Activated CD8-positive, alpha-beta memory T cell treated with anti-CD3 and anti-CD28 coated beads, Interleukin-2, amount 50 U/mL, for 48 hours (primary cell): ENCODE measurements at places on chromosomes 11 and 22.

DNA sequence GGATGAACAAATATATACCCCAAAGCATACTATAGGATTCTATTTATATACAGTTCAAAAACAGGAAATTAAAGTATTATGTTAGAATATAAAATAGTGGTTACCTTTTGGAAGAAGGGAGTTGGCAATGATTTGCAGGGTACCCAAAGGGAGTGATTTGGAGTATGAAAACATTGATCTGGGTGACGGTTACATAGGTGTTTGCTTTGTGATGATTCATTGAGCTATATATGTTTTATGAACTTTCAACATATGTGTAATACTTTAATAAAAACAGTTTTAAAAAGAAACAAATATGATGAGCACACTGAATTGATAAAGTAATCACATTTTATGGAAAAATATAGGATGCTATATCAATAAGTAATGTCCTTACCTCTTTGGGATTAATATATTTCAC is 36.0 kb downstream of the C11orf65 start:
- no peak for DNase-seq

DNA sequence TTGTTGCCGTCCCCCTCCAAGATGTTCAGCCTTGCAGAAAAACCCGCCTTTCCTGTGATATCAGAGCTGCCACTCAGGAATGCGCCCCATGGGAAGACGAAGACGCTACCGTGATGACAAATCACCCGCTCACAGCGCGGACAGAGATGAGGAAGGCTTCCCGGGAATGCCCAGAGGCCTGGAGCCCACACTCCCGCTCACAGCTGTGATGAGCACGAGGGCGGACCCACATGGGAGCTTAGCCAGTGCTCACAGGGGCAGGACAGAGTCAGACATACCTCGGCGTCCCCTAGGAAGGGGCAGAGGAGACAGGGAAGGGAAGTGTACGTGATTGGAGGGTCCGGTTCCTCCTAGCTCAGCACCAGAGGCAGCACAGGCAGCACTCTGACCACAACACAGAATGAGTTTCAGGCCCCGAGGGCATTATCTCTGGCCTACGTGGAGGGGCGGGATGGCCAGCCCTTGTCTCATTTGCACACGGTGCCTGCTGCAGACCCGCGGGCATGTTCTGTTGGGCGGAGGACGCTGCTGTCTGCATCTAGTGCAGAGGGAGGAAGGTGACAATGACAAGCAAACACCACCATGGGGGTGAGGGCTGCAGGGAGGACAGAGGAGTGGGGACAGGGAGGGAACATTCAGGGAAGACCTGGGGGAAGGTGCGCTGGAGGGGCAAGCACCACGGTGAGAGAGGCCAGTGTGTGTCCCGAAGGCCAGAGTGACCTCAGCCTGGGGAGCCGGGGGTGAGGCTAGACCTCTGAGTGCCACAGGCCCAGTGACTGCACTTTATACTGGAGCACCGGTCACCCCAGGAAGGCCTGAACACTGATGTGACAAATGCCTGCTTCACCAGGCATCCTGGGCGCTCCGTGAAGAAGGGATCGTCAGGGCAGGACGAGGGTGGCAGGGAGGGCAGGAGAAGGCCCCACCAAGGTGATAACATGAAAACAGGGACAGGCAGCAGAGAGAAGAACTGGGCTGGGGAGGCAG is 79.6 kb downstream of the CELSR1 start:
- no peak for DNase-seq

DNA sequence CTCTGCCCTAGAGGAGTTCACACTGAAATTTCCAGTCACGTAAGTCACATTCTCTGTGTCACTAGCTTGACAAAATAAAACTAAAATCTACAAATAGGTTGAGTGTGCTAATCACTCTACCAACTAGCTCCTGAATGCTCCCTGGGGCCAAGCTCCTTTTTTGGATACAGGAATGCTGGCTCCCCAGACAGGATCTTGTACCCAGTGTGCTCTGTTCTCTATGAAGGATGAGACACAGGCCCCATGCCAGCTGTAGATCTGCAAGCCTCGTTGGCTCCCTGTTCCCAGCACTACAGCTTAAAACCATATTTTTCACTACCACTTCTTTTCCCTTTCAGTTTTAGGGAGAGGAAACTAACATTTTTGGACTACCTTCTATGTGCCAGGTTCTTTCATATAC is 3.7 kb upstream of the IPO7 start:
- DNase-seq, result no peak

DNA sequence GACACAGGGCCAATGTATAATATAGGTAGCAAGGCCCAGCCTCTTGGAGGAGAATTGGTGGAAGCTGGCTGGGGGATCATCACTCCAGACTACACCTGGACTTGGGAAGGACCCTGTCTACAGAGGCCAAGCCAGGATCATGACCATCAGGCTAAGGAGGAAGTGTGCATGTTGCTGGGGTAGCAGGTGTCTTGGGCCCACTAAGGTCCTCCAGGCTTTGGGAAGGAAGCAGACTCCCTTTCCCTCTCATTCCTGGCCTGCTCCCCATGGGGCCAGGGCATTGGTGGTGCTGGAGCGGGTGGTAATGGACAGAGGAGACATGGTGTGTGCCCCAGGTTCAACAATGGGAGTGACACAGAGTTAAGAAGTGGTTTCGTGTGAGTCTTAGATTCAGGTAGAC is 16.0 kb upstream of the TUB start:
- peak; percentile 36 for DNase-seq

DNA sequence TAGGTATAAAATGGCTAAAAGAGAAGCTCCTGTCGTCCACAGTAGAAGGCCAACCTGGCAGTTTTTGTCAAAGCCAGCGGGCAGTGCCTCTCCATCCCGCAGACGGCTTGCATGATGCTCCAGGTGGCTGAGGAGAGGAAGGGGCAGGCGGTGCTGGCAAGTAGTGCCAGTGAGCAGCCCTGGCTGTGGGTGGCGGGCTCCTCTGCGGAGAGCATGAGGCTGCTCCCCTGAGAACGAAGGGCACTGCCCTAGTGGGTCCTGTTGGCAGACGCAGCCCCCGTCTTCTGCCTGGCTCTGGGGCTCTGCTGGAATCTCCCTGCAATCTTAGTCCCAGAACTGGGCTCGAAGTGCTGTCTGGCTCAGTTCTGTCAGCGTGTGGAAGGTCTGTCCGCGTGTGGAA is 50.9 kb downstream of the SBF1 start:
- DNase-seq, result no peak

- DNase-seq, result no peak
These were observed 46.7 kb downstream of the C22orf42 start for GRCh38 chr22:32112380-32112779.

GRCh38 chr11:63986156-63986931 is at the start of gene OTUB1:
OTUB1 (plus strand) TSS chr11:63986438; CDS start chr11:63986457, 19 bp downstream.
- peak; percentile 91 for DNase-seq

DNA sequence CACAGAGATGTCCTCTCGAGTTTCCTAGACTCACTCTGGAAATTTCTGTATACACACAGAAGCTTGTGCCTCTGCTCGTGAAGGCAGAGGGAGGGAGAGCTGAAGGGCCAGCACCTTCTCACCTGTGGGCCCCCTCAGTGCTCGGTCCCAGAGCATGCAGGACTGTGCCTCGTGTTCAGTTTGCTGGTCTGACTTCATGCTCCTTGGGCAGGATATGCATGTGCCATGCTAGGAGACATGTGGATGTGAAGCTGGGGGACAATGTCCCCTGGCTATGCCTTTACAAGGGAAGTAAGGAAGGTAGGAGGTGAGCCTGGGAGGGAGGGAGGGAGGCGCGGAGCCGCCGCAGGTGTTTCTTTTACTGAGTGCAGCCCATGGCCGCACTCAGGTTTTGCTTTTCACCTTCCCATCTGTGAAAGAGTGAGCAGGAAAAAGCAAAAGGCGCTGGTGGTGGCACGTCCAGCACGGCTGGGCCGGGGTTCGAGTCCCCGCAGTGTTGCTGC is 22.6 kb downstream of the NEAT1 start:
- peak; percentile 52 for DNase-seq

DNA sequence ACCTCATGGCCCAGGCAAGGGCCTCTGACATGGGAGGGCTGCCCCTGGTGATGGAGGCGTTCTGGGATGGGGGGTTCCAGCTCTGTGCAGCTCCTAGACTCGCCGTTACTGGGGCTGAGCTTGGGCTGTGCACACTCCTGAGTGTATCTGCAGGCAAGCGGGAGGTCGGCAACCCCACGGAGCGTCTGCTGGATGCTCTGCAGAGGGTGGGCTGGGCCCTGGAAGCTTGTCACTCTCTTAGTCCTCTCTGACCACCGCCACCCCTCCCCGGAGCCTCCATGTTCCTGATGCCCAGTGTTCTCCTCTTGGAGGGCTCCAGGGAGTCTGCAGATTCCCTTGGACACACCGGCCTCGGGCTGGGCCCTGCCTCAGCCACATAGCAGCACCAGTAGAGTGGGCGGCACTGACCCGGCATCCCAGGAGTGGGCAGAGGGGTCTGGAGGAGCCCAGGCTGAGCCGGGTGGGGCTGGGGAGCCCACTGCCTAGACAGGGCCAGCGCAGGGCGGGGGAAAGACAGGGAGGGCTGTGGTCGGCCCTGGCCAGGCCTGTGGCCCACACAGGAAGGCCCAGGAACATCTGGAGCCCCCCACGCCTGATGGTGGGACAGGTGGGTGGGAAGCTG is 20.6 kb upstream of the MUC5B start:
- DNase-seq, result no peak

DNA sequence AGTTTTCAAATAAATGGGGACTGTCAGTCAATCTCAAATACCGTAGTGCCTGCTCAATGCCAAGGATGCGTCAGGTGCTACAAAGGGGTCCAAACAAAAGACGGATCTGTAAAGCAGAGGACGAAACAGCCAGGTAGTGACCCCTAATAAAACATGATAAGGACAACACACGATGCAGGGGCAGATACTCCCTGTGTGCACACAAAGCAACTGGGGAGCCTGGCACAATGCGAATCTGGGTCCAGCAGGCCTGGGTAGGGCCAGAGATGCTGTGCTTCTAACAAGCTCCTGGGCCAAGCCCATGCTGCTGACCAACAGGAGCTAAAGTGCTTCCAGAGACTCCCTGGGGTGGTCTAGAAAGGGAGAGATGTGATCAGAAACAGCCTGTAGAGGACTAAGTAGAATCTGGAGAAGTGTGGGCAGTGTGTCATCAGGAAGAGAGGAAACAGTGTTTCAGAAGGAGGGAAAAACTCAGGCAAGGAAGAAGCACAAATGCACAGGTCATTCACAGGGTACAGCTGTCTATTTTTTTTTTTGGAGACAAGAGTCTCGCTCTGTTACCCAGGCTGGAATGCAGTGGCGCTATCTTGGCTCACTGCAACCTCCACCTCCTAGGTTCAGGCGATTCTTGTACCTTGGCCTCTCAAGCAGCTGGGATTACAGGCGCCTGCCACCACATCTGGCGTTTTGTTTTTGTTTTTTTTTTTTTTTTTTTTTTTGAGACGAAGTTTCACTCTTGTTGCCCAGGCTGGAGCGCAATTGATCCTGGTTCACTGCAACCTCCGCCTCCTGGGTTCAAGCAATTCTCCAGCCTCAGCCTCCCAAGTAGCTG is 74.5 kb downstream of the MICAL3 start:
- no peak for DNase-seq

DNA sequence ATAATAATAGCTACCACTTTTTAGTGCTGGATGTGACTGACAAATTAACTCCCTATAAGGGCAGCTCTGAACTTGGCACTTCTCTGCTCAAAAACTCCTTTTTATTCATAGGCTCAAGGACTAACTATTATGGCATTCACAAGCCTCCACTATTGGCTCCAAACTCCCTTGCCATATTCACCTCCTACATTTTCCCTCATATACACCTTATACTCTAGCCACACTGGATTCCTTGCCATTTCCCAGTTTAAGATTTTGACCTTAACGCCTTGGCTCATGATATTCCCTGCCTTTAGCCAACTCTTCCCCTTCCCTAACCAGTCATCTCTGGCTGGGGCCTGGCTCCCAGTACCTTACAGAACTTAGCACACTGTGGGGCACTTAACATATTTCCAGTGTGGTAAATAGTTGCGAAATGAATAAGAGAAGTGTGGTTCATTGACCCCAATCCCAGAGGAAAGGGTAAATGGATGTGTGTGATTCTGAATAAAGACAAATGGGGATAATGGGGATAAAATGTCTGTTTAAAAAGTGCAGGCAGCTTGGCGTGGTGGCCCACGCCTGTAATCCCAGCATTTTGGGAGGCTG is 40.0 kb upstream of the SORL1 start:
- DNase-seq, result no peak

GRCh38 chr11:43937434-43938411 is 4.7 kb upstream of the C11orf96 start:
- no peak for DNase-seq

GRCh38 chr11:102138670-102139069 is 28.4 kb downstream of the YAP1 start:
- DNase-seq, result no peak

DNA sequence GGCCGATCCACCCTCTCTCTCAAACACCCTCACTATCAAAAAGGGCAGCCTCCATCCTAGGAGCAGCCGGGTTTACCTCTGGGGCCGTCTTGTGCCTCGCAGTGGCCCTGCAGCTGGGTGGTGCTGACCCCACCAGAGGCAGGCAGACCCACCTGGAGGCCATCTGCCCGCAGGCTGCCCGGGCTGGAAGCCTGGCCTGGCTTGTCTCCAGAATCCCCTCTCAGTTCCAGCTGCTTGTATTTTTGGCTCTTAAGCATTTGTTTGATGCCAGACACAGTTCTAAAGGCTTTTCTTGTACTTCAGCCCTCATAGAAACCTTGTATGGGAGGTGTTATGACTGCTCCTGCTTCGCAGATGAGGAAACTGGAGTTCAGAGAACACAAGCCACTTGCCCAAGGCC is 4.2 kb upstream of the NFAM1 start:
- DNase-seq, result no peak

DNA sequence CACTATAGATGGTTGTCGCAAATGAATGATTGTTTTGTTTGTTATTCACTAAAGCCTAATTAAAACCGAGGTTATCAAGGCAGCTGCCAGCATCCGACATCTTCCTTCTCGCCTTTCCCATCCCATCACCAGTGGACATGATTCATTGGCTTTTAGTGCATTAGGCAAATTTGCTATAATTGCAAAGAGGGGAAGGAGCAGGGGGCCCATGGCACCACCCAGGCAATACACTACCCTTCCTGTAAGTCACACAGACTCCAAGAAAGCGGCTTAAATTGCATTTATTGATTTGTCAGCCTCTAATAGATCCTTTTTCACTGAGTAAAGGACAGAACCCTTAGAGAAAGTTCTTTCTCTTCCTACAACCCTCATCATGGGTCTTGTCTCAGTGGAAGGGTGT is 169.2 kb upstream of the NCAM1 start:
- DNase-seq, result no peak

GRCh38 chr11:93841446-93841845 is 9.0 kb downstream of the VSTM5 start:
- no peak for DNase-seq
